Fibroblast of skin of right quadriceps (primary cell): ENCODE measurements at places on chromosomes 4 and X.

DNA sequence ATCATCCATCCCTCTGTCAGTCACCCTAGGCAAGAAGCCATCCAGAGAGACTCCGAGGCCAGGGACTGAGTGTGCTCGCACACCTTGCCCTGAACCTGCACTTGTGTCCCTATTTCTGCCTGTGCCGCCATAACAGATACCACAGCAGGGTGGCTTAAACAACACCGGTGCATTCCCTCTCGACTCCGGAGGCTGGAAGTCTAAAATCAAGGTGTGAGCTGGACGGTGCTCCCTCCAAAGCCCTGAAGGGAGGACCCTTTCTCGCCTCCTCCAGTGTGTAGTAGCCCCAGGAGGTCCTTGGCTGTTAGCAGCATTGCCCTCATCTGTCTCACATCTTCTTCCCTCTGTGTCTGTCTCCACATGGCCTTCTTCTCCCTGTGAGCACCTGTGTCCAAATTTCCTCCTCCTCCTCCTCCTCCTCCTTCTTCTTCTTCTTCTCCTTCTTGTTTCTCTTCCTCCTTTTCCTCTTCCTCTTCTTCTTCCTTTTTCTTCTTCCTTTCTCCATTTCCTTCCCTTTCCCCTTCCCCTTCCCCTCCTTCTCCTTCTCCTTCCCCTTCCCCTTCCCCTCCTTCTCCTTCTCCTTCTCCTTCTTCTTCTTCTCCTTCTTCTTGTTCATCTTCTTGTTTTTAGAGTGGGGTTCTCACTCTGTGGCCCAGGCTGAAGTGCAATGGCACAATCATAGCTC is 98.1 kb upstream of the ENPP6 start:
- DNase-seq = no peak

- no peak for DNase-seq
These were observed 243.0 kb upstream of the TRAM1L1 start for GRCh38 chr4:117328333-117328732.

- DNase-seq = no peak
These were observed 70.9 kb upstream of the ENPP6 start for GRCh38 chr4:184288451-184289178.

- no peak for DNase-seq
These were observed 9.4 kb upstream of the PAK3 start for GRCh38 chrX:111086591-111087006.

- DNase-seq = no peak
These were observed 3.0 kb downstream of the PDE6B start for GRCh38 chr4:628311-628741.

- no peak for DNase-seq
These were observed 24.2 kb upstream of the CAMK2D start for GRCh38 chr4:113785781-113786180.

DNA sequence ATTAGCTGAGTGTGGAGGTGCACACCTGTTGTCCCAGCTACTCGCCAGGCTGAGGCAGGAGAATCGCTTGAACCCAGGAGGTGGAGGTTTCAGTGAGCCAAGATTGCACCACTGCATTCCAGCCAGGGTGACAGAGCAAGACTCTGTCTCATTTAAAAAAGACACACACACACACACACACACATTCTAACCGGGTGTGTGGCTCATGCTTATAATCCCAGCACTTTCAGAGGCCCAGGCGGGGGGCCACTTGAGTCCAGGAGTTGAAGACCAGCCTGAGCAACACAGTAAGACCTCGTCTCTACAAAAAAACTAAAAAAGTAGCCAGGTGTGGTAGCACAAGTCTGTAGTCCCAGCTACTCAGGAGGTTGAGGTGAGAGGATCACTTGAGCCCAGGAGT is 152.3 kb downstream of the LRBA start:
- peak; percentile 9 for DNase-seq

DNA sequence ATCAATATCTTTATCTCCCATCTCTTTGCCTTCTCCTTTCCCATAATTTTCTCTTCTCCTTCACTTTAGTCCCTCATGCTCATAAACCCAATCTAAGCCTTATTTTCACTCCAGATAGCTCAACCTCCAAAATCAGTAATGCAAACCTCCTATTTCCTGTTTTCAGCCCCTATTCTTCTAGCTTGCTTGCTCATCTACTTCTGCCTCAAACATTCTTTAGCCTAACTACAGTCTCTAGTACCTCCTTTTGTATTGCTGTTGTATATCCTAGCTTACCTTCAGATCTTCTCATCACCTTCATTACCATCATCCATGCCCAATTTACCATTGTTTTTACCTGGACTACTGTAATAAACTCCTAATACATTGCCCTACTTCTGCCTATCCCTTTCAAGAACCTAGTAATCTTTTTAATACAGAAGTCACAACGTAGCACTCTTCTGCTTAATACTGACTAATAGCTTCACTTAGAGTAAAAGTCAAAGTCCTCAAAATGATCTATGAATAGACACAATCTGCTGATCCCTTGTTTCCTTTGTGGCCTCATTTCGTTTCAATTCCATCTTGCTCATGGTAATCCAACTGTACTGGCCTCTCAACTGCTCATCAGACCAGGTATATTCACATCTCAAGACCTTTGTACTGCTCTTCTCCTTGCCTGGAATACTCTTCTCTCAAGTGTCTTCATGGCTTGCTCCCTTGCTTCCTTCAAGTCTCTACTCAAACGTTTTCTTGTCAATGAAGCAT is 123.4 kb downstream of the FAM13A start:
- no peak for DNase-seq

DNA sequence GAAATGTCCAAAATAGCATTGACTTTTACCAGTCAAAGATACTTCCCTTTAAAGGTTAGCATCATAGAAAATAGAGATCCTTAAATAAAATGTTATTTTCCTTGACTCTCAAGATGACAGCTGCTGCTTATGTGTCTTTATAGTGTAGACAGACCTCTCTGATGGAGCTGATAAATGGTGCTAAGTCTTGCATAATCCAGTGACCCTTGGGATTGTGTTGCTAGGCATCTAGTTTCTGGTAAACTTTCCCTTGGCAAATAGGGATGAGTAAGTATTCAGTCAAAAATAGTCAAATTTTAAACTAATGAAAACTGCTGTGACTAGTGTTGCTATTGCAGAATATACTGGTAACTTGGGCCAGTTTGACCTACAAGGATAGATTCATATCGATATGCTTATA is 53.6 kb downstream of the MBNL3 start:
- DNase-seq = peak; percentile 6

GRCh38 chr4:156169861-156170260 is 216.2 kb upstream of the CTSO start:
- DNase-seq = peak; percentile 26

GRCh38 chr4:109977854-109978501 is 65.3 kb downstream of the EGF start:
- peak; percentile 67 for DNase-seq

DNA sequence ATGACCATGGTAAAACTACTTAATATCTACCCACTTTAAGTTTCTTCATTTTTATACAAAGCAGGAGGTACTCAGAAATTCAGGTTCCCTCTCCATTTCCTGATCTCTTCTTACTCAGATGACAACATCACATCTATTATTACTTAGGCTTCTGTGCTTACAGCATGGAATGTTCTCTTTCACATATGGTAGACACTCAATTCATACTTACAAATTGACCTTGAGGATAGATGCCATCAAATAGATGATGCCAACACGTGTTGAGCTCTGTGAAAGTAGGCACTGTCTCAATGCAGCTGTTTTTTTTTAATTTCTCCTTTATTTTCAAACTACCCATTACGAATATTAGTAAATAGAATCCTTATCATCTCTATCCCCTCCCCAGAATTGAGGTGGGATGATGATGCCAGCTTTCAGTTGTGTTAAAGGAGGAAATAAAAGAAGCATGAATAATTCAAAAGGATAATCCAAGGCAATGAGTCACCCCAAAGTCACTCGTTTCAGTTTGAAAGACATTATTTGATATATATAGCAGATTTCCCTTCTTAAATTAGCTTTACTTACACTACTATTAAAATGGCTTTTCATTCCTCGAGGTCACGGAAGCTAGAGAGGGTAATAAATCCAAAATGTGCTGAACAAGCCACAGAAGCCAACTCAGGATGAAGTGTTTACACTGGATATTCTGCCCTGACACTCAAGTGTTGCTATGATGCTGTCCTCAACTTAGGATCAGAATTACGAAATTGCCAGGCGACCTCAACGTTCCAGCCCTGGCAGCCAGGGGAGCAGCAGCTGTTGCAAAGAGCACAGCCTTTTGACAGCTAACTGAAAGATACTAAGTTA is 124.2 kb upstream of the EOLA2 start:
- DNase-seq = peak; percentile 92

DNA sequence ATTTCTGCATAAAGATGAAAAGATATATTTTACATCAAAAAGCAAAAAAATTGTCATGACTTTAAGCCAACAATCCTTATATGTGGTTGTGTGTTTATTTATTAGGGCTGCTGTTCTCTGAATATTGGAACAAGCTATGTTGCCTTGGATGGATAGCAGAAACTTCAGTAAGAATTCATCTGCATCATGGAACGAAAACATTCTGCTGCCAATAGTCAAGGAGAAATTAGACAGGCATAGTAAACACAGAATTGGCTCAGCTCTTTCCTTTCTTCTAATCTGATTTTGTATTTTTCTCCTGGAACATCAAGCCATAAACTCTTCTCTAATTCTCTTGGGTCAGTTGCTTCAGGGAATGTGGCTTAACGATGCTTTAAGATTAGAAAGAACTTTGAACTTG is 1257.0 kb downstream of the NLGN4X start:
- DNase-seq = no peak

DNA sequence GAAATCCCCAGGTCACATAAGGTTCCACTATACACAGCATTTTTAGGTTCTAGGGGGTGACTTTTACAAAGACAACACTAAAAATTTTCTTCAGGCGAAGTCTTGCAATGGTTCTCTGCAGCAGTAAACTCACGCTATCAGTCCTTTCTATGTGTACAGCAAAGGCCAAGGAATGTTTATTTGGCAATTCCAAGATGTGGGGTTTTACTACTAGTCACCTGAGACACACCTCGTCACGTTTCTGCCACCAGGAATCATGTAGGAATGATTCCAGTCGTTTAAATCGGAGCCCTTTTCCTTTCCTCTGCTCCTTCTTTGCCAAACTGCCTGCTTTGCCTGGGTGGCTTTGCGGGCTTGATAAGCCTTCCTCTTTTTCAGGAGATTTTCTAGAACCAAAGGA is 75.9 kb upstream of the ENPEP start:
- no peak for DNase-seq

- DNase-seq = no peak
These were observed 58.0 kb downstream of the TAB3 start for GRCh38 chrX:30831082-30831481.

- peak; percentile 71 for DNase-seq
These were observed 51.5 kb upstream of the GPR78 start for GRCh38 chr4:8528713-8529112.

DNA sequence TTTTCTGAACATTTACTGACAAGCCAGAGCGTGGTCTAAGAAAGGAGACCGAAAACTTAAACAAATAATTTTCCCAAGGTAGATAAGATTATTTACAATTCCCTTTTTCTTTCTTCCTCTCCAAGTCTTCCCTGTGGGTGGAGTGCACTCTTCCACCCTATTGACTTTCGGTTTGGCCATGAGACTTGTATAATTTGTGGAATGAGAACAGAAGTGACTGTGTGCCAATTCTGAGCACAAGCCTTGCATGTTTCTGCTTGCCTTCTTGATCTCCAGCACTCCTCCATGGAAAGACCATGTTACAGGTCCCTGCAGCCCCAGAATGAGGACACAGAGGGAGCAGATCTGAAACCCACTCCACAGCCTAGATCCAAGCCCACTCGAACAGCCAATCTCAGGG is 150.0 kb upstream of the HPGD start:
- no peak for DNase-seq

DNA sequence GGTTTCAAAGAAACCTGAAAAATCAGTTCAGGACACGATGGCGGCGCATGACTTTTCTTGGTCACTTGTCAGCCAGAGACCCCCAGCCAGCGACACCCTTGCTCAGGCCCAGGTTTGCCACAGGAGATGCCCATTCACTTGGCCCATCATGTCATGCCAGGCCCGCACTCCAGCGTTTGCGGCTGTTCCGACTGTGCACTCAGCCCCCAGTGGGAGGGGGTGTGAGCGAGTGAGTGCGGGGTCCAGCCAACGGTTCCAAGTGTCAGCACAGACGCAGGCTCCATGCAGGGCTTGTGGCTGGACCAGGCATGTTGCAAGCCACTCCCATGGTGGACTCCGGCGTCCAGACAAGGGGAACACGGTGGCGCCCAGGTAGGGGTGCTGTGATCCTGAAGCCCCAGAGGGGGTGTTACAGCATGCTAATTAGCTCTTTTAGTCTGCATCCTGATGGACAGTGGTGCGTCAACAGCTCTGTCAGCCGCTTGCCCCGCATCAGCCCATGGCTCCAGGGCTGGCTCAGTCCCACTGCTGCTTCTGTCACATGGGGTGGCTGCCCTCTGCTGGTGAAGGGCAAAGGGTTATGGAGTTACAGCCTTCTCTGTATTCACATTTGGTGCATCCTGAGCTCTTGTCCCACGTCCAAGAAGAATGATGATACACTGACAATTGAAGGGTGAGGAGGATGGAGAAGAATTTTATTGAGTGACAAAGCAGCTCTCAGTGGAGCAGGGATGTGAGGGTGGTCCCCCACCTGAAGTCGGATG is 3.7 kb upstream of the MAEA start:
- DNase-seq = no peak

DNA sequence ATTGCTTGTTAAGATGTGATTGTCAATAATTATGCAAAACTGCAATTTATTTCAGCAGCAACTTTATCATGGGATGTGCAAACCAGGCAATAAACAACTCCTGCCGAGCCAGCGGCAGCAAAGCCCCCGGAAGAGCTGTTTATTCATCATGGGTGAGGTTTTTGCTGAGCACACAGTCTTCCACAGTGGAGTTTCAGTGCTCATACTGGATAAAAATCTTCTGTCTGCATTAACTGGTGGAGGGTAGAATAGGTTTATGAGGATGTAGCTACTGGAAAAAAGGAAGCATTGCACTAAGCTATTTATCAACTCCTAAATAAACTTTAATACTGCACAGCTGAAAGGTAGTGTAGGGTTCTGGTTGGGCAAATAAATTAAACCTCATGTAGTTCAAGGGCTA is 557.4 kb upstream of the FTHL17 start:
- DNase-seq = no peak

GRCh38 chr4:86006057-86006456 is 353.8 kb downstream of the MAPK10 start:
- no peak for DNase-seq

GRCh38 chrX:109992203-109992602 is 10.7 kb upstream of the TMEM164 start:
- no peak for DNase-seq

- DNase-seq = no peak
These were observed 128.9 kb downstream of the UGT8 start for GRCh38 chr4:114727461-114727860.

DNA sequence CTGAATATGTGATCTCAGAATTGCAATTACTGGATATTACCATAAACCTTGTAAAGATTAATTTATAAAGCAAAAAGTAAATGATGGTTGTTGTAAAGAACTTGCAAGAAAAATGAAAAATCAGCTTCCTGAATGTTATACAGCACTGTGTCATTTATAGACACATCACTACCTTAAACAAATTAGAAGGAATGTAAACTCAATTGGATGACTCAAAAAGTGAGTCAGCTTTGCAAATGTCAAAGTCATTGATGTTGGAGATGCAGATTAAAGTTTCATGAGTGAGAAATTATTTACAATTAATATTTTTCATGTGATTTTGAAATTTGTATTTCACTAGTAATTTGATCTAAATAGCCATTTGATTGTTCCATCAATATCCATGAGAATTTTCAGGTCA is 193.2 kb downstream of the RAPGEF2 start:
- DNase-seq = peak; percentile 70

- no peak for DNase-seq
These were observed 41.6 kb upstream of the XIAP start for GRCh38 chrX:123818243-123818642.
